Natural killer cell (primary cell): ENCODE measurements at places on chromosomes 7 and 10. TPM values are rescaled to one million over a fixed set of nuclear protein-coding genes. Genes with fewer than 3 reads are reported as not detected.

Gene KAZALD1
- total RNA-seq = not detected

Gene TMEM209
- 31.0 TPM for total RNA-seq

Gene SPDYE16
- total RNA-seq = 0.32 TPM

Gene CPA4
- not detected for total RNA-seq

Gene PRKG1
- 0.41 TPM for total RNA-seq

Gene CDK5
- 8.0 TPM for total RNA-seq
